ENCODE measurements at places on chromosomes 2 and 18. TPM values are rescaled to one million over a fixed set of nuclear protein-coding genes. Genes with fewer than 3 reads are reported as not detected.

DNA sequence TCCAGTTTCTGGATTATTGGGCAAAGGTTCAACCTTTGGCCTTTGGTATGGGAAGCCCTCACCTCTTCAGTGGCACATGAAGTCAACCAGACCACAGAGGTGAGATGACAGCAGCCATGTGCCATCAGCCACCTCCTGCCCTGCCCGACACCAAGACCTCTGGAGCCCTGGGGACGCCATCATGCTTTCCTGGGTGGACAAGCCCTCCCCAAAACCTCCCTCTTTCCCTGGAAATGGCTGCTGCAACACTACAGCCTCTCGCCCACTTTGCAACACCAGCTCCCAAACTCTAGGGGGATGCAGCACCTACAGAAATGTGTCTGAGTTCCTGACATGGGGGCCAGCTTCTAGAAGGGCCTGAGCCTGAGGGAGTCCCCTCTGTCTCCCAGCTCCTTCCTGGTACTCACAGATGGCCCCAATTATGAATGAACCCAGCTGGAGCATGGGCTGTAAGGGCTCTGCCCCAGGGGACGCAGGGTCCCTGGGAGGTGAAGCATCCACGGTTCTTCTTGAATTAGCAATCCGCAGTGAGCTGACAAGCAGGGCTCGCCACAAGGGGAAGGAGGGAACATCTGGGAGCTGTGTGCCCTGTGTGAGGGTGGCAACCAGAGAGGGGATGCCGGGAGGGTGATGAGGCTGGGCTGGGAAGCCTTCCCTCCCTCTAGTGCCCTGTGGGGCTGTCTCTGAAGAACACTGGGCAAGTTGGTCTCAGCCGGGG, 268.5 kb upstream of the HDAC4 start:
- DNase-seq: no peak

EGR4 gene
- total RNA-seq: 0.55 TPM

DNA sequence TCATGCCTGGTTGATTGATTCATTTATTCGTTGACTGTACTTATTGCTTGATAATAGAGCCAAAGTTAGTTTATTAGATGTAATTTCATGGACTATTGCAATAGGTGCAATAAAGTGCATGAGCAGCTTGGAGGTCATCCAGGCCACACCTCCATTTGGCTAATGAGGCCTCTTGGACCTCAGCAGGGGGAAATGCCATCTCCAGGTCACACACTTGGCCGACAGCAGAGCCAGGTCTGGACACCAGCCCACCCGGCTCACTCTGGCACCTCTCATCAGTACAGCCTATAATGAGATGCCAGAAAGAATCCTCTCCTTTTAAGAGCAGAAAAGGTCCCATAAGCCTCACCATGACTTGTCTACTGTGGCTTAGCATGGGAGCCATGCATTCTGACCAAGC, 71.2 kb upstream of the AFF3 start:
- DNase-seq: no peak

DNA sequence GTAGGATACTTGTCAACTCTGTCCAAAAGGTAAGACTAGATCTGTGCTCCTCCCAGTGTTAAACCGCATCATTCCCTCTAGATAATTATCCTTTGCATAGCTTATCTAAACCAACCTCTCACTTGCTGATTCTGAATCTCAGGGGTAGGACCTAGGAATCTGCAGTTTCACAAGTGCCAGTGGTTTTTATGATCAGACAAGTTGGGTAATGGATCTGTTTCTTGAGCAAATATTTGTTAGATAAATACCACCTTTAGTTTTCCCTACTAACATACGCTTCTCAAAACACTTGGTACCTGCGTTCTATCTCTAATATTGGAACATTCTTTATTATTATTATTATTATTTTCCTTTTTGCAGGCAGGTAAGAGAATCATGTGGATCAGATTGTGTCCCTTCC, 439.9 kb downstream of the PTPRM start:
- no peak for DNase-seq

- DNase-seq: no peak
Measured at GRCh38 chr2:186721956-186722355, 28.1 kb downstream of the FAM171B start.

EMILIN1 gene
- total RNA-seq: 0.89 TPM

TRMT61B gene
- 18.3 TPM for total RNA-seq

- DNase-seq: no peak
Measured at GRCh38 chr2:237863102-237863511, 3.7 kb downstream of the RAMP1 start.

ABCG8 gene
- not detected for total RNA-seq

- no peak for DNase-seq
Measured at GRCh38 chr2:171807119-171807518, 86.9 kb downstream of the SLC25A12 start.

DNA sequence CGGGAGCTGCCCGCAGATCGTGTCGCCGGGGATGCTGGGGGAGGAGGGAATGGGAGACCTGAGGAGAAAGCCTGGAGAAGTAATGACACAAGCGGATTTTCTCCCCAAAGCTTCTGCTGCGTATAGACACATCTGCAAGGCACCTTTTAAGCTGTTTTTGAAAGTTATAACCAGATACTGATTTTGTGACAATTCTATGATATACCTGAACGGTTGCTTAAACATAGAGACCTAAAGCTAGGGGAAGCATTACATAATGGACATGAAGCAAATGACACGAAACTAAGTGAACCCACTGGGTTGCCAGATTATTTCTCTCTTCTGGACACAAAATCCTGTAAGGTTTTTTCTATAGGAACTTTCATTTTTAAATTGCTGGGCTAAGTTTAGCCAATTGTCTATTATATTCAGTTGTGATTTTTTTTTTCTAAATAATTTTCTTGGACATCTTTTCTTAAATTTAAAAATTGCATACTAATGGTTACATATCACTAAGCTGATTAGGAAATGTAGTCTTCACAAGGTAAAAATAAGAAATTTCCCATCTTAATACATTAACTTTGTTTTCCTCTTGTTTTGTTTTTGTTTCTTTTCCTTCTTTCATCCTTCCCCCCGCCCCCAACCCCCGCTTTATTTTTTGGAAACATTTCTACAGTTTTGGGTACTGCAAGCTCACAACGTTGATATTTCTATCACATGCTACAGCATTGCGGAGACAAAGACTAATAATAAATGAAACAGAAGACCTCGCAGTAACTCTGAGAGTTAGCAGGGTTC, 1.3 kb downstream of the OSBPL6 start:
- no peak for DNase-seq

GPR155 gene
- total RNA-seq: 4.5 TPM

CYTIP gene
- 202 TPM for total RNA-seq

DNA sequence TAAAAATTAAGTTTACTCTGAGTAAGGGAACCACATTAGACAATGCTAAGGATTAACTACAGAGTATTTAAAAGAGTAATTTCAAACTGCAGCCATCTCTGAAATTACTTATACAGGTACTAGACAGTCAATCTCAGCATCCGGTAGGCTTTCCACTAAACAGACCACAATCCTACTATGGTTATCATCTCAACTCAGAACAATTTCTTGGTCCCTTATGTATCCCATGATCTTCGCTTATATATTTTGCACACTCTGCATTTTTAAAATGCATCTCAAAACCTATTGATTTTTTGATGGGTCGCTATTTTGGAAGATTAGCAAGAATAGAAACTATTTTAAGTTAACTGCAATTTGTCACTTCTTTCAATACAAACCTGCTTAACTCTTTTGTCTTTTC, 1.4 kb downstream of the PPP4R1 start:
- DNase-seq: no peak

DUSP2 gene
- 237 TPM for total RNA-seq

GRCh38 chr2:134233728-134234136, 20.1 kb upstream of the MGAT5 start:
- no peak for DNase-seq

DNA sequence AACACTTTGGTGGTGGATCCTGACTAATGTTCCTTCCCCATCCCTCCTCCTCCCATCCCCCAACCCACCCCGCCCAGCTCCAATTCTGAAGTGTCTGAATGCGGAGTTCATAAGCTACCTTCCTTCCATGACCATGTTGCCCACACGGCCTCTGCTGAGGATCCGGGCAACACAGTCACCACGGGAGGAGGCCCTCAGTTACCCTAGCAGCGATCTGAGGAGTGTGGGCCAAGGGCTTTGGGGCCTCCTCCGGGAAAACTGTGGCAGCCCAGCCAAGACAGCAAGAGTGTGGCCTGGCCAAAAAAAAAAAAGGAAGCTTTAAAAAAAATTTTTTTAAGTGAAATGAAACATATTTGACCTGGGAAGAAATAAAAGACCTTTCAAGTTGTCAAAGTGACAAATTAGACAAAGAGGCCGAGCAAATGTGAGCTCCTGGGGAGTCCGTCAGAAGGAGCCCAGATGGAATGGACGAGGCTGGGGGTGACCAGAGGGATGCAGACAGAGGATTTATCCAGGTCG, 169.0 kb upstream of the PKDCC start:
- no peak for DNase-seq

- DNase-seq: no peak
Measured at GRCh38 chr2:26011609-26011989, 22.3 kb upstream of the RAB10 start.

MYO3B gene
- 0.18 TPM for total RNA-seq

ROCK2 gene
- 22.9 TPM for total RNA-seq

- DNase-seq: no peak
Measured at GRCh38 chr2:241135737-241136136, 13.5 kb downstream of the PASK start.

GRCh38 chr2:44894058-44894457, 47.4 kb upstream of the SIX3 start:
- DNase-seq: no peak

GRCh38 chr2:225112362-225113126, 70.3 kb upstream of the DOCK10 start:
- DNase-seq: no peak
